ENCODE measurements at places on chromosomes 13 and 19. TPM values are rescaled to one million over a fixed set of nuclear protein-coding genes. Genes with fewer than 3 reads are reported as not detected.

The ATXN8OS gene
- total RNA-seq = not detected

The LILRA1 gene
- not detected for total RNA-seq

The RASIP1 gene
- total RNA-seq = 2.6 TPM

The CYSLTR2 gene
- total RNA-seq = not detected

The ETV2 gene
- under 0.01 TPM for total RNA-seq

The LGI4 gene
- not detected for total RNA-seq

The ZNF575 gene
- total RNA-seq = 0.64 TPM

The MYO16 gene
- total RNA-seq = 0.86 TPM

- DNase-seq = no peak
Observed at GRCh38 chr13:95058680-95059079, 242.6 kb downstream of the ABCC4 start.

GRCh38 chr13:41495044-41495443 lies 37.7 kb downstream of the RGCC start:
- DNase-seq = no peak

- DNase-seq = no peak
Observed at GRCh38 chr19:47188507-47189033, 42.4 kb downstream of the BBC3 start.

DNA sequence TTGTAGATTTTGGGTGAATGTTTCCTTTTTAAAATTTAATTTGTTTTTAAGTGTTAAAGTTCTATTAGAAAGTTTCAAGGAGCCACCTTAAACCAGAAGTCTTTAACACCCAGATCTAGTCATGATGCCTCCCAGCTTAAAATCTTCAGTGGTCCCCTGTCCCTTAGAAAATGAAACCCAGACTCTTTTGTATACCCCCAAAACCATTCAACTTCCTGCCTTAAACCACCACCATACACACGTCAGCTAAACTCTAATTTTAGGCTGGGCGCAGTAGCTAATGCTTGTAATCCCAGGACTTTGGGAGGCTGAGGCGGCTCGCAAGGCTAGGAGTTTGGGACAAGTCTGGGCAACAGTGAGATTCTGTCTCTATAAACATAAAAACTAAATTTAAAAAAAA lies 37.9 kb downstream of the N4BP2L1 start:
- DNase-seq = no peak

GRCh38 chr19:42303876-42304275 lies 1.5 kb upstream of the PAFAH1B3 start:
- no peak for DNase-seq

DNA sequence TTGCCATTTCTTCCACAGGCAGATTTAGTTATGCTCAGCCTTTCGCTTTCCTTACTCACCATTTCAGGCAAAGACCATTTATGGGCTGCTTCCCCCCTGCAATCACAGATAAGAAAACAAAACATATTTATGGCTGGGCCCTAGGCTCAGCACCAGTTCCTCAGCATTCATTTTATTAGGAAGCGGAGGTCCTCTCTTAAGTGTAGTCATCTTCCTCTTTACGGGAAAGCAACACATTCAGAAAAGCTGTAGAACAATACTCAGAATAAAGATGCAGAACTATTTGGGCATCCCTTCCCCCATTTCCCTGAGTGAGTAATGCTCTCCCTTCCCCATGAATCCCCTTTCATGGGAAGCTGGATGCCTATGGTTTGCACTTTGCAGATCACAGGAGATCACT lies 27.9 kb downstream of the FLT1 start:
- DNase-seq = no peak

DNA sequence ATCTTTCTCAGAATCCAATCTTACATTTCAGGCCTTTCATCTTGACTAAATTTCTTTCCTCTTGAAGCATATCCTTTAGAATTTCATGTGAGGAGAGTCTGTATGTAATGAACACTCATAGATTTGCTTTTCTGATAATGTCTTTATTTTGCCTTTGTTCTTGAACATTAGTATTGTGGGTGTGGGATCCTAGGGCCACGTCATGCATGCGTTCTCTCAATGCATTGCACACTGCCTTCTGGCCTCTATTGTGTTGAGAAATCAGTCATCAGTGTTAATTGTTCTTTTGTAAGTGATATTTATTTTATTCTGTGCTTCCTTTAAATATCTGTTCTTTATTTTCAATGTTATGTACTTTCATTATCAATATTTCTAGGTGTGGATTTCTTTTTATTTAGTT lies 364.9 kb downstream of the OXGR1 start:
- DNase-seq = no peak

DNA sequence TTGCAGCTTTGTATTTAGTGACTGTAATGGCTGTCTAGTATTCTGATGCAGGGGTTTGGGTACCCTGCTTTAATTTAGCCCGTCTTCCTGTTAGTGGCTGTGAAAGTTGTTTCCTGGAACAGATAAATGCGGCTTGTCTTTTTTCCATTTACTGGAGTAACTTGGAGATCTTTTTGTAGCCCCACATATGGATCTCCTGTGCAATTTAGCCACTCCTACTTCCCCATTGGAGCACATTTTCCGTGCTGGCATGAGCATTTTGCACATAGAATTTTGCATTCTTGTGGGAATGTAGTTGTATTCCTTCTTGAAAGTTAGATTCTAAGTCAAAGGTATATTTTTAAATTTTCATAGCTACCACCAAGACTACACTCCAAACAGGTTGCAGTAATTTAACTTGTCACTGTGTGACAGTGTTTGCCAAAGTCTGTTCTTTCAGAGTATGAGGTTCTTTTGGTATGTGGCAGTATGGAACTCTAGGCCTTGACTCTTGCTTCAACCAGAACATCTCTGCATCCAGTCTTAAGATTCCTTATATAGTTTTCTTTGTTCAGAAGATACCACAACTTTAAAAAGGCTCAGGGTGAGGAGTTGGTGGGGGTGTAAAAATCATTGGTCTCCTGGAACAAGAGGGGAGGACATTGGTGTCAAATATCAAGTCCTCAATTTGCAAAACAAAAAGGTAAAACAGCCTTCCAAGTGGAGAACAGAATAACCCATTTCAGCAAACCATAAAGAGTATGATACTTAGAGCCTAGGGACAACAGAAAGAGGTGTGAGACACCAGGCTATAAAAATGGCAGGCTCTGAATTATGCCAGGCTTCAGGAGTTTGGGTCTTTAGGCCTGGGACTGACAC lies 21.1 kb upstream of the CCDC97 start:
- DNase-seq = no peak

DNA sequence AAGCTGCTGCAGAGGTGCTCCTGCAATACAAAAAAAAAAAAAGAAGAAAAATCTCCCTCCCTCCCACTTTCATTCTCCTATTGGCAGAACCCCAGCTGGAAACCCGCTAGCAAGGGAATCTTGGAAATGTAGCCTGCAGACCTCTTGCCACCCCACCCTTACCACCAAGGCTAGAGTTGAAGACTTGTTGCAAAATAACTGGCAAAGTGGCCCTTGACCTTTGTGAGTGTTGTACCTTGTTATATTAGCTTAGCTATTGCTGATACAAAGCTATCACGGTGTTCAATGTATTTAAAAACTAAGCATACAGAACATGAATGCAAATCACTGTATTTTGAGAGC lies 57.5 kb upstream of the KCTD4 start:
- DNase-seq = peak; percentile 32

DNA sequence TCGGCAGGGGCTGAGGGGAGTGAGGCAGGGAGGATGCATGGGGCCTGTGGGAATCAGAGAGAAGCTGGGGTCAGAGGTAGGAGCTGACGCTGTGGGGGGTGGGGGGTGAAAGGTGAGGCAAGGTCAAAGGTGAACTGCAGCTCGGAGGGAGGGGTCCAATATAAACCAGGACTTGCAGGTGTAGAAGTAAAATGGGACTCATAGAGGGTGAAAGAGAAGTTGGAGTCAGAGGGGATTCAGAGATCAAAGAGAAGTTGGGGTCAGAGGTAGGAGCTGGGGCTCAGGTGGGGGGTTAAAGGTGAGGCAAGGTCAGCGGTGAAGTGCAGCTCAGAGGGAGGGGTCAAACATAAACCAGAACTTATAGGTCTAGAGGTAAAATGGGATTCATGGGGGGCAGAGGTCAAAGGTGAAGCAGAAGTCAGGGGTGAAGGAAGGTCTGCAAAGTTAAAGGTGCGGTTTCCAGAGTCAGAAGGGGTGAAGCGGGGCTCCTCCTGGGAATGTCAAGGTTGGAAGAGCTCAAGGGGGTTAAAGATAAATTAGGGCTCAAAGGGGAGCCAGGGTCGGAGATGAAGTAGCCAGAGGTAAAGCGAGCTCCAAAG lies 7.6 kb downstream of the TUBB4A start:
- DNase-seq = no peak
